ENCODE measurements at places on chromosomes 1 and 21. TPM values are rescaled to one million over a fixed set of nuclear protein-coding genes. Genes with fewer than 3 reads are reported as not detected.

The PCP4L1 gene
- not detected for total RNA-seq

DNA sequence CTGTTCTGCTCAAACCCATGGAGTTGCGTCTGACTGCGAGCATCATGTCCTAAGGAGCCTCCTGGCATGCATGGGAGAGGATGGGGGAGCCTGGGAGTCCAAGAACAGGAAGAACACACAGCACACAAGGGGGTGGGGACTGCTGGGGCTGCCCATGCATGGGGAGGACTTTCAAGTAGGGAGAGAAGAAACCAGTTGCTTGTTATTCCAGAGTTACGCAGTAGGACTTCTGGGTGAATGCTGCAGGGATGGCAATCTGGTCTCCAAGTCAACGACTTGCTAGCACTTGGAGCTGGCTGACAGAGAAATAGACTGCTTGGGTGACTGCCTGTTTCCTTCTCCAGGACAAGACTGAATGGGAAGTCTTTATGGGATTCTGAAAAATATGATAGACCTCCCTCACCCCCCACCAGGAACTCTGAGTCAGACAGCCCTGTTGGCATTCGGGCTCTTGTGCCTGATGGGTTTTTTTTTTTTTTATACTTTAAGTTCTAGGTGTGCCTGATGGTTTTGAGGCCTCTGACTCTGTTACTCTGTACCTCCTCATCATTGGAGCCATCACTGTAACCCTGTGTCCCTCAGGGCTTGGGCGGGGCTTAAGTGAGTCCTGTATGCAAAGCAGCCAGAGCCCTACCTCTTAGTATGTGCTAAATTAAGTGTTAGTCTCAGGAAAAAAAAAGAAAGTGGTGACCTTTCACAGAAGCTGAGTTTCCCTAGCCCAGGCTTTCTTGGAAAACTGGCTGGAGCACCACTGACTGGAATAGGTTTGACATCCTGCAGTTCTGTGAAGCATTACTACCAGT lies 30.3 kb downstream of the MAP3K21 start:
- H3K36me3 ChIP-seq: peaks cover 11% of the 10 kb centered on the region
- peaks cover 11% of the 10 kb centered on the region for H3K4me1 ChIP-seq
- peaks cover 8% of the 10 kb centered on the region for H3K27me3 ChIP-seq
- no peak for DNase-seq
- H3K27ac ChIP-seq: no peak overlapping the region
- no peak overlapping the region for H3K4me3 ChIP-seq

The RPRD2 gene
- 38.5 TPM for total RNA-seq

GRCh38 chr1:50490640-50491039 lies 67.4 kb upstream of the DMRTA2 start:
- H3K27me3 ChIP-seq: no peaks in the 10 kb centered on the region
- H3K4me1 ChIP-seq: peaks cover 9% of the 10 kb centered on the region
- no peak overlapping the region for H3K27ac ChIP-seq
- no peak overlapping the region for H3K4me3 ChIP-seq
- no peak for DNase-seq

DNA sequence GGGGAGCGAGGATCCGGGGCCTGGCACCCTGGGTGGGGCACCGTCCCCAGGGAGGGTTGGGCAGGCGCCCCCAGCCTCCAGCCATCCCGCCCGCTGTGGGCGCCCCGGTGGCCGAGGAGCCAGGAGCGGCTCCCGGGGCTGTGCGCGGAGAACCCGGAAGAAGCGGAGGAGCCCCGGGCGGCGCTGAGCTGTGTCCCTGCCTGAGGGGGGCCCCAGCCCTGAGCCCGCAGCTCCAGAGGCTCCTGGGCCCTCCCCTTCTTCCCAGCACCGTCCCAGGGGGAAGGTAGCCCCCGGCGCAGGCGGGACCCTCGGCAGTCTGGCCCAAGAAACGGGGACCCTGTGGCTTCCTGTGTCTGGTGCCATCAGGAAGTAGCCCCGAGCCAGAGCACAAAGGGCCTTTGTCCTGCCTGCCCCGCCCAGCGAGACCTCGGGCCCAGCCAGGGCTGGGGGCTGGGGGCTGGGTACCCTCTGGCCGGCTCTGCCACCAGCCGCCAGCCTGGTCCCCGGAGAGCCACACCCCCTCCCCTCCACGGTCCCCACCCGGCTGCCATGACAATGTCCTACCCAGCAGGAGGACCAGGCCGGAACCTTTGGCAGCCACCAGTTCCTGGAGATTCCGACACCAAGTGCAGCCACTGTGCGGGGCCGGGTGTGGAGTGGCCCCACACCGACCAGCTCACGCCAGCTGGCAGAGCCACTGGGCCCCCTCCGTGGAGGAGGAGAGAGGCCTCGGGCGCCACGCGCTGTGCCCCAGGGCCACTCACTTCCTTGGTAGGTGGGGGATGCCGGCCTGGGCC lies 15.6 kb upstream of the TTLL10 start:
- no peaks in the 10 kb centered on the region for H3K27me3 ChIP-seq
- peak overlapping the region; percentile 33 for H3K4me3 ChIP-seq
- H3K4me1 ChIP-seq: peaks cover 5% of the 10 kb centered on the region
- no peak for DNase-seq
- H3K36me3 ChIP-seq: no peaks in the 10 kb centered on the region

- H3K27ac ChIP-seq: no peak overlapping the region
- H3K4me1 ChIP-seq: peaks cover 4% of the 10 kb centered on the region
- no peaks in the 10 kb centered on the region for H3K27me3 ChIP-seq
Measured at GRCh38 chr1:171206204-171206977, 21.3 kb downstream of the FMO2 start.

GRCh38 chr1:88985692-88986091 lies 6.7 kb downstream of the KYAT3 start:
- H3K27me3 ChIP-seq: no peaks in the 10 kb centered on the region
- DNase-seq: no peak
- peak overlapping the region; percentile 81 for H3K27ac ChIP-seq
- H3K4me1 ChIP-seq: peaks cover 71% of the 10 kb centered on the region
- H3K36me3 ChIP-seq: peaks cover 29% of the 10 kb centered on the region

GRCh38 chr1:217091561-217091960 lies 368.3 kb upstream of the ESRRG start:
- H3K27me3 ChIP-seq: peaks cover 45% of the 10 kb centered on the region
- H3K36me3 ChIP-seq: peaks cover 4% of the 10 kb centered on the region
- H3K4me3 ChIP-seq: peak overlapping the region; percentile 91
- H3K27ac ChIP-seq: no peak overlapping the region

DNA sequence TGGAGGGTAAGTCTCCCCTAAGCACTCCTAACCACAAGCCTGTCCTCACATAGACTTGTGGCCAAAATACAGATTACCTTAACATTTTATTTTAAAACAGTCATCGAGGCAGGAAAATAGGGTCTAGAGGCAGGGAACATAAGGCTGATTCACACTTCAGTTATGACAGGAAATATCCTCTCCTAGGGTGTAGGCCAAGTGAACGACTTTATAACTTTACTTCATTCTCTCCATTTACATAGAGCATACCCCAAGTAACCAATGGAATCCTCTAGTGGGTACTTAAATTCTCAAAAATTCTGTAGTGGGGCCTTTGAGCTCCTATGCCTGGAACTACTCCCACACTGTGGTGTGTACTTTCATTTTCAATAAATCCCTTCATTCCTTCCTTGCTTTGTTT lies 113.0 kb downstream of the WDR3 start:
- no peaks in the 10 kb centered on the region for H3K4me1 ChIP-seq
- H3K27me3 ChIP-seq: no peaks in the 10 kb centered on the region
- no peak overlapping the region for H3K27ac ChIP-seq
- DNase-seq: no peak

The MANEAL gene
- total RNA-seq: 1.4 TPM
